Right lobe of liver (tissue), 6 donors: ENCODE measurements at places on chromosomes 4 and X.

GRCh38 chr4:83618431-83618830 lies 82.5 kb downstream of the GPAT3 start:
- no peaks in the 10 kb centered on the region for H3K4me1 ChIP-seq
- H3K27ac ChIP-seq = no peak overlapping the region
- H3K27me3 ChIP-seq = no peaks in the 10 kb centered on the region
- no peaks in the 10 kb centered on the region for H3K36me3 ChIP-seq

DNA sequence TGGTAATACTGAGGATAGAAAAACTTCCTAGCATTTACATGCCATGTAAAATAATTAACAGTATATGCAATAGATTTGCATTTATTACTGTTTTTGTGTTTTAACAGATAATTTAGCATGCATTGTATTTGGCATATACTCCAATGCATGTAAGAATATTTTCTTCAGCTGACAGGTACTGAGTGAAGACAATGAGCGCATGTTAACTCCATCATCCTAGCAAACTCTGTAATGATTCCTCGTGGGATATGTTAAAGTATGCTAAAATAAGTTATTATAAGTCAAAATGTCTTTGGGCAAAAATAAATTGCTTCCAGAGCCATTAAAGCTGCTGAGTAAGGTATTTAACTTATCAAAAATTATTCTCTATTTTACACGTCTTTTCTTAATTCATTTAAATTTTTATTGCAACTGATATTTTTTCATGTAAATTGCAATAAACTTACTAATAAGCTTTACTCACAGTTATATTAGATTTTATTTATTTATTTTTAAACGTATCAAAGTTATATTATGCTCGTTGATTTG lies 616.4 kb upstream of the NDST4 start:
- H3K27me3 ChIP-seq = no peaks in the 10 kb centered on the region
- H3K4me3 ChIP-seq = no peak overlapping the region
- H3K4me1 ChIP-seq = no peaks in the 10 kb centered on the region
- no peak overlapping the region for H3K27ac ChIP-seq
- no peak for DNase-seq

- no peak overlapping the region for H3K27ac ChIP-seq
- no peak for DNase-seq
- H3K4me1 ChIP-seq = no peaks in the 10 kb centered on the region
- H3K4me3 ChIP-seq = no peak overlapping the region
- H3K27me3 ChIP-seq = no peaks in the 10 kb centered on the region
Observed at GRCh38 chr4:144592264-144592663, 53.7 kb upstream of the HHIP start.

DNA sequence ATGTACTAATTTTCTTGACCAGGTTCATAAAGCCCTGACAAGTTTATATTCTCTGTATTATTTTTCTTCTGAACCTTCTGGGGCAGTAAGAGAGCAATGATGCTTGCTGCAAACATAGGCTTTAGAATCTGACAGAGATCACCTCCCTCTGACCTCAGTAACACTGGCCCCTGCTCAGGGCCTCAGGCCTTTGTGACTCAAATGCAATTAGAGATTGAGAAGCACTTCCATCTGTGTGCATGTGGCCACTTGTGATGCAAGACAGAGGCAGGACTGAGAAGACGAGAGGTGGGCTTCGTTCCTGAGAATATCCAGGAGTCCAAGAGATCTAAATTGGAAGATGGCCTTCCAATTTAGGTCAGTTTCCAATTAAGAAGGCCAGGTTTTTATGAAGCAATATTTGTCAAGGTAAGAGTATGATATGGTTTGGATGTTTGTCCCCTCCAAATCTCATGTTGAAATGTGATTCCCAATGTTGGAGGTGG lies 82.8 kb upstream of the VEGFC start:
- no peaks in the 10 kb centered on the region for H3K36me3 ChIP-seq
- no peak for DNase-seq
- H3K27me3 ChIP-seq = no peaks in the 10 kb centered on the region
- H3K27ac ChIP-seq = no peak overlapping the region
- no peaks in the 10 kb centered on the region for H3K4me1 ChIP-seq
- H3K4me3 ChIP-seq = no peak overlapping the region

DNA sequence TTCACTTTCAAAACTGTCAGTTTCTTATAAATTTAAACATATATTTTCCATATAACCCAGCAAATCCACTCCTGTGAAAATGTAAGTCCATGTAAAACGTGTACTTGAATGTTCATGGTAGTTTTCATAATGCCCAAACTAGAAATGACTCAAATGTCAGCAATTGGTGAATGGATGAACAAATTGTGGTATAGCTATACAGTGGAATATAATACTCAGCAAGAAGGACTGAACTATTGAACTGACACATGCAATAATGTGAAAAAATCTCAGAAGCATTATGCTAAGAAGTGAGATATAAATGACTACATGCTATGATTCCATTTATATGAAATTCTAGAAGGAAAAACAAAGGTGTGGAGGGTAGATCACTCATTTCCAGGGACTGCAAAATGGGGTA lies 52.2 kb downstream of the USP53 start:
- H3K36me3 ChIP-seq = peaks cover 5% of the 10 kb centered on the region
- no peak overlapping the region for H3K27ac ChIP-seq
- no peaks in the 10 kb centered on the region for H3K4me1 ChIP-seq
- no peak overlapping the region for H3K4me3 ChIP-seq
- no peaks in the 10 kb centered on the region for H3K27me3 ChIP-seq
- DNase-seq = no peak

- no peak overlapping the region for H3K27ac ChIP-seq
- H3K27me3 ChIP-seq = no peaks in the 10 kb centered on the region
- no peak for DNase-seq
- no peak overlapping the region for H3K4me3 ChIP-seq
- H3K4me1 ChIP-seq = no peaks in the 10 kb centered on the region
- no peaks in the 10 kb centered on the region for H3K36me3 ChIP-seq
Observed at GRCh38 chrX:15240414-15240813, 29.5 kb downstream of the ASB9 start.

- no peaks in the 10 kb centered on the region for H3K27me3 ChIP-seq
- no peak overlapping the region for H3K4me3 ChIP-seq
- H3K4me1 ChIP-seq = no peaks in the 10 kb centered on the region
Observed at GRCh38 chr4:187283201-187283955, 559.7 kb upstream of the FAT1 start.

GRCh38 chr4:61149278-61149677 lies 50.8 kb upstream of the ADGRL3 start:
- H3K36me3 ChIP-seq = no peaks in the 10 kb centered on the region
- H3K27me3 ChIP-seq = no peaks in the 10 kb centered on the region
- H3K4me3 ChIP-seq = no peak overlapping the region
- H3K27ac ChIP-seq = no peak overlapping the region
- no peaks in the 10 kb centered on the region for H3K4me1 ChIP-seq

DNA sequence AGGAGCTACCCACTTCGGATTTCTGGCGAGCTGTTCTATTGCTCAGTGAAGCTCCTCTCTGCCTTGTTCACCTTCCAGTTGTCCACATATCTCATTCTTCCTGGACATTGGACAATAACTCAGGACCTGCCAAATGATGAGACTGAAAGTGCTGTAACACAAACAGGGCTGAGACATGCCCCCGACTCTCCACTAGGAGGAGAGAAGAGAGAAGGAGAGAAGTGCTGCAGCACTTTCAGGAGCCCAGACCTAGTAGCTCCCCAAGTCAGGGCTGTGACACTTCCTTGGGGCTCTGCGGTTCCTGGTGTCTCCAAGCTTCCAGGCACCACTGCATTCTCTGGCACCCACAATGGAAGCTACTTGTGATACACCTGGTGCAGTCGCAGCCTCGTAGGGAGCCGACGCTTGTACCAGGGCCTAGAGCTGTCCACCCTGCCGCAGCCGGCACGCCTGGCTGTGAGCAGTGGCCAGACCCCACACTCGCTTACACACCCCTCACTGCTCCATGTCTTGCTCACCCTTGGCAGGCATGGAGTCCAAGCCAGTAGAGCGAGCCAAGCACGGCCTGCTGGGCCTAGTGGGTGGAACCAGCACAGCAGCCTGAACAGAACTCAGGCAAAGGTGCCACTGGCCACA lies 234.9 kb downstream of the TECRL start:
- H3K4me1 ChIP-seq = no peaks in the 10 kb centered on the region
- no peak overlapping the region for H3K27ac ChIP-seq
- H3K4me3 ChIP-seq = no peak overlapping the region
- DNase-seq = no peak

GRCh38 chr4:118824141-118824540 lies 11.8 kb downstream of the SEC24D start:
- no peaks in the 10 kb centered on the region for H3K36me3 ChIP-seq
- H3K4me1 ChIP-seq = peaks cover 77% of the 10 kb centered on the region
- H3K27ac ChIP-seq = peak overlapping the region; percentile 25
- no peaks in the 10 kb centered on the region for H3K27me3 ChIP-seq

GRCh38 chr4:87916626-87917025 lies 58.9 kb upstream of the SPP1 start:
- H3K4me1 ChIP-seq = no peaks in the 10 kb centered on the region
- no peak overlapping the region for H3K4me3 ChIP-seq
- DNase-seq = no peak
- no peaks in the 10 kb centered on the region for H3K27me3 ChIP-seq

DNA sequence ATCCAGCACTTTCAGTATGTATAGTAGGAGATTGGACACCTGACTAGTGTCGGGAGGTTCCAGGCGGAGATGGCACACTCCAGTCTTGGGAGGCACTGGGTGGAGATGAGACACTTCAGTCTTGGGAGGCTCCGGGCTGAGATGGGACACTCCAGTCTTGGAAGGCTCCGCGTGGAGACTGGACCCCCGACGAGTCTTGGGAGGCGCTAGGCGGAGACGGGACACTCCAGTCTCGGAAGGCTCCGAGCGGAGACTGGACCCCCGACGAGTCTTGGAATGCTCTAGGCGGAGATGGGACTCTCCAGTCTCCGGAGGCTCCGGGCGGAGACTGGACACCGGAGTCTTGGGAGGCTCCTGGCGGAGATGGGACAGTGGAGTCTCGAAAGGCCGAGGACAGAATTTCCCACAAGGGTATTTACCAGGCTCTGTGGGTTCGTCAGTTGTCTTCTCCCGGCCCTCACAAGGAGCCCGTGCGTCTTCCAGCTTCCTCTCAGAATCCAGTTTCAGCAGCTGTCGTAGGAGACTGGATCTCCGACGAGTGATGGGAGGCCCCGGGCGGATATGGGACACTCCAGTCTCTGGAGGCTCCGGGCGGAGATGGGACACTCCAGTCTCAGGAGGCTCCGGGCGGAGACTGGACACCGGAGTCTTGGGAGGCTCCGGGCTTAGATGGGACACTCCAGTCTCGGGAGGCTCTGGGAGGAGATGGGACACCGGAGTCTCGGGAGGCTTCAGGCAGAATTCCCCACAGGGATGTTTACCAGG lies 952 bp downstream of the FAM47A start:
- H3K27ac ChIP-seq = no peak overlapping the region
- no peak for DNase-seq
- no peaks in the 10 kb centered on the region for H3K27me3 ChIP-seq
- H3K36me3 ChIP-seq = no peaks in the 10 kb centered on the region
- no peaks in the 10 kb centered on the region for H3K4me1 ChIP-seq

GRCh38 chr4:17273047-17273446 lies 238.8 kb downstream of the QDPR start:
- no peak for DNase-seq
- no peaks in the 10 kb centered on the region for H3K36me3 ChIP-seq
- no peaks in the 10 kb centered on the region for H3K27me3 ChIP-seq

- no peak overlapping the region for H3K27ac ChIP-seq
- H3K27me3 ChIP-seq = no peaks in the 10 kb centered on the region
- no peak for DNase-seq
- no peak overlapping the region for H3K4me3 ChIP-seq
- H3K36me3 ChIP-seq = no peaks in the 10 kb centered on the region
Observed at GRCh38 chr4:33975995-33976394, 2268.3 kb downstream of the ARAP2 start.

DNA sequence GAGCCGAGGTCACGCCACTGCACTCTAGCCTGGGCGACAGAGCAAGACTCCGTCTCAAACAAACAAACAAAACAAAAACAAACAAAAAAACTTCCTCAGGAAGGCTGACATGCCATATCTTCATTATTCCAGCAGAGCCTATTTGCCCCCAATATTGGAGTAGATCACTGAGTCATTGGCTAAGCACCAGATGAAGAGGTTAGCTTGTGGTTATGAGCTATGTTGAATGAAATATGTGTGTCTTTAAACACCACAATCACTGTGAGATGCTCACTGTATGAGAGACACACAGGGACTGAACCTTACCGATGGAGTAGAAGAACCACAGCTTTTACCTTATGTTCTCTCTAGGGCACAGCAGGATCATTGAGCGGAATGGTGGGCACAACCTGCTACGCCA lies 122.1 kb upstream of the EOLA2 start:
- DNase-seq = no peak
- no peaks in the 10 kb centered on the region for H3K36me3 ChIP-seq
- no peak overlapping the region for H3K27ac ChIP-seq
- H3K27me3 ChIP-seq = no peaks in the 10 kb centered on the region

- no peak overlapping the region for H3K27ac ChIP-seq
- DNase-seq = no peak
- no peaks in the 10 kb centered on the region for H3K36me3 ChIP-seq
Observed at GRCh38 chrX:19724409-19724808, 163.0 kb downstream of the SH3KBP1 start.

GRCh38 chr4:113645771-113646441 lies 115.6 kb downstream of the CAMK2D start:
- no peak overlapping the region for H3K4me3 ChIP-seq
- H3K4me1 ChIP-seq = no peaks in the 10 kb centered on the region
- no peak for DNase-seq
- no peaks in the 10 kb centered on the region for H3K27me3 ChIP-seq

- no peak overlapping the region for H3K27ac ChIP-seq
- no peaks in the 10 kb centered on the region for H3K4me1 ChIP-seq
- no peak overlapping the region for H3K4me3 ChIP-seq
- H3K36me3 ChIP-seq = no peaks in the 10 kb centered on the region
- DNase-seq = no peak
- H3K27me3 ChIP-seq = no peaks in the 10 kb centered on the region
Observed at GRCh38 chr4:150068300-150068960, 9.8 kb upstream of the DCLK2 start.

DNA sequence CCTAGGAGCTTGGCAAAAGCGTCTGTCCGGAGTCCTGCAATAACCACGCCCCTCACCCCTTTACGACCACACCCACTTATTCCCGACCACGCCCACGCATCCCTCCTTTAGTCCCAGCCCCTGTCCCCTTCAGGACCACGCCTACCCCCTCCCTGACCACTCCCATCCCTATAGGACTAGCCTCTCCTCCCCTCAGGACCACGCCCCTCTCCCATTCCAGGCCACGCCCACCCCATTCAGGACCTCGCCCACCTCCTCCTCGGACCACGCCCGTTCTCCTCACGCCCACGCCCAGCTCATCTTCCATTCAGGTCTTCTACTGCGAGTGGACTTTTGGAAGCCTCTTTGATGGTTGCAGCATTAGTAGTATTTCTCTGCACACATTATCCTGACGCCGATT lies 131.2 kb upstream of the STX18 start:
- H3K4me1 ChIP-seq = no peaks in the 10 kb centered on the region
- H3K4me3 ChIP-seq = no peak overlapping the region
- no peak for DNase-seq
- H3K27ac ChIP-seq = no peak overlapping the region
- H3K27me3 ChIP-seq = no peaks in the 10 kb centered on the region

- H3K36me3 ChIP-seq = no peaks in the 10 kb centered on the region
- H3K27ac ChIP-seq = no peak overlapping the region
- H3K4me1 ChIP-seq = no peaks in the 10 kb centered on the region
- no peak overlapping the region for H3K4me3 ChIP-seq
- no peaks in the 10 kb centered on the region for H3K27me3 ChIP-seq
- no peak for DNase-seq
Observed at GRCh38 chrX:34917146-34917545, 25.4 kb upstream of the FAM47B start.

GRCh38 chr4:147530723-147531122 lies 49.8 kb downstream of the EDNRA start:
- H3K36me3 ChIP-seq = no peaks in the 10 kb centered on the region
- no peak overlapping the region for H3K27ac ChIP-seq
- no peaks in the 10 kb centered on the region for H3K4me1 ChIP-seq

- no peaks in the 10 kb centered on the region for H3K36me3 ChIP-seq
- H3K27me3 ChIP-seq = no peaks in the 10 kb centered on the region
- H3K4me1 ChIP-seq = peaks cover 5% of the 10 kb centered on the region
Observed at GRCh38 chr4:22241415-22241814, 274.5 kb downstream of the ADGRA3 start.
